ENCODE measurements at places on chromosomes 4 and X. TPM values are rescaled to one million over a fixed set of nuclear protein-coding genes. Genes with fewer than 3 reads are reported as not detected.

DNA sequence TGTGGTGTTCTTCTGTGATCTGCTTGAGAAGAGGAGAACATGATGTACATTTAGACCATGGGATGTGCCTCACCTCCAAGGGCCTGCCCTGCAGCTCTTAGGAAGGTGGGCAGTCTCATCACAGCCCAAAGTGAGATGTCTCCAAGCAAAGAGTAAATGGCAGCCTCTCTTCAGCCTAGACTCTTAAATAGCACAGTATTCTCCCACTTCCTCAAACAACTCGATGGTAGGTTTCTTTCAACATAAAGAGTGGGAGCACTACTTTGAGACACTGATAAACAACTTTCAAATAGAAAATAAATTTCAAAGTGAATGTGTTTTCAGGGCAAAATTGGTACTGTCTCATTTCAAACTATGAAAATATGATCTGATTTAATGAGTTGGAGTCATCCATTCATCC, 35.2 kb downstream of the EDNRA start:
- DNase-seq = no peak

DNA sequence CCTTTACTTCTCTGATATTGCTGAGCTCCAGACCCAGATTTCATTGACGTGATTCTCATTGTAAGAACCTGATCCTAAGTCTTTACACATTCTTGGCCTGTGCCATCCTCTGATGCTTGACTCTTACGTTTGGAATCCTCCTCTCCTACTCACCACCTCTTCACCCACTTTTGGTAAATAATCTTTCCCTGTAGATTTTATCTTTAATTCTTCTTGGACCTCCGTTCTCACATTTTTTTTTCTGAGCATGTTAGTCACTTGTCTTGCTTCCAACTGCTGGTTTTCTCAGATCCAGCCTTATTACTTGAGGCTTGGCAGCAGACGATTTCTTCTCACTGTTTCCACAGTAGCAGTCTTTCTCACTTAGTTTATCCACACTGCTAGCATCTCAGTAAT, 12.4 kb upstream of the SH3RF1 start:
- DNase-seq = no peak

DNA sequence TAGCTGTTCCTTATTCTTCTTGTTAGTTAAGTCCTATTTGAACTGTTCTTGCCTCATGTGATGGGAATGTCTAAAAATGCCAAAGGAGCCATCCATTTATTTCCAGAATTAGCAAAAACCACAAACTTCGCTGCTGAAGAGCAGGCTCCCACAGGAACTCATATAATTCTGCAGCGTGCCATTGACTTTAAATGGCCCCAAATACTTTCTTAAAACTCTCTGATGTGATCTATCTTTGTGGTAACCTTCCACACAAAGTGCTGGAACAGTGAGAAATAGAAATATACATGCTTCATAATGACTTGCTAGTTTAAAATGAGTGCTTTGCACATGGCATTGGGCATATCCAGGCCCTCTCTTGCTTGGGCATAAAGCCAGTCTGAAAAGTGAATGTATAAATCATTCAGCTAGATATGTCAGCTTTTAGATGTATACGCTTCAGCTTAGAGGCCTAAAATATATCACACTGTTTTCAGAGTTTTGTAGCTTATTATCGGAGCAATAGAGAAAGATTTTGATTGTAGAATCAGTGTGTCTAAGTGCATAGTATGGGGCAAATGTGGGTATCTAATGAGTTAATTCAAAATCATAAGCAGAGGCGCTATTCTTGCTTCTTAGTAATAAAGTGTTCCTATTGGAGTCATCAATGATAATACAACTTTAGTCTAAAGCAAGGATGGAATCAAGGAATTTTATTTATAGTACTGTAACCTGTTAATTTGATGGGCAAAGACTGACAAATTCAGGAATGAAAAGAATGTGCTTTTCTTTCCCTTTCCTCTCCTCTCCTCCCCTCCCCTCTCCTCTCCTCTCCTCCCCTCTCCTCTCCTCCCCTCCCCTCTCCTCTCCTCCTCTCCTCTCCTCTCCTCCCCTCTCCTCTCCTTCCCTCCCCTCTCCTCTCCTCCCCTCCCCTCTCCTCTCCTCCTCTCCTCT, 392.2 kb upstream of the ZFP42 start:
- DNase-seq = no peak

DNA sequence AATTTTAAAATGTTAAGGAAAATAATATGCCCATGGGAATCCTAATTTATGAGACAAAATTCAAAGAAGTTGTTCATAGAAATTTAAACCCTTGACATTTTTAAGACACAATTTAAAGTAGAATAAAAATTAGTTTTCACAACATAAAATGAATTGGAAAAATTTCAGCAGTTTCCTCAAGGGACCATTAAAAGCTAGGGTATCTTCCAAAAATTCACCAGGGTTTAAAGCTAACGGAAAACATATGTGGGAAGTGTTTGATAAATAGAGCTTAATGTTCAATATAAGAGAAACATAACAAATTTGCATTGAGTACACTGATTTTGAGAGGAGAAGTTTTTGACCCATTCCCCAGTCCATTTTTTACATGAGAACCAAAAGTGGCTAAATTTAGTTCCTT, 228.9 kb upstream of the TTC29 start:
- DNase-seq = no peak

DNA sequence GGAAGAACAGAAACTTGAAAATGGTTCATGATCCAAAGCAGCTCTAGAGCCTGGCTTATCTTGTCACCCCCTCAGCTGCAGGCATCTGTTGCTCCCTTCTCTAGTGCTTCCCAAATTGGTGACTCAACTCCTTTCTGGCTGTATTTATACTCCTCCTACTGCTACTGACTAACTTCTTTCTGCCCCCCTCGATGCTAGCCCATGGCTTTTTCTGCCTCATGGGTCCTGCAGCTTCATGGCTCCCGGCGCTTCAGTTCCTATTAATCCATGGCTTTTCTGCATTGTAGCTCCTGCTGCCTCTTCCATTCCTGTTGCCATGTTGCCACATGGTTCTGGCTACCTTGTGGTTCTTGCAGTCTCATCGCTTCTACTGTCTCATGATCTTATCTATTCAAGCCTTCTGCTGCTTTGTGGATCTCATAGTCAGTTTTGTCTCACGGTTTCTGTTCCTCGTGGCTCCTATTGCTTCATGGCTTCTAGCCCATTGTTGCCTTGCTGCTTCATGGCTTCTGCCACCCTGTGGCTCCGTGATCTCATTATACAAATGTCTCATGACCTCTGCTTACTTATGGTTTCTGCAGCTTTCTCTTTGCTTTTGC, 48.1 kb downstream of the SMC1A start:
- no peak for DNase-seq

DNA sequence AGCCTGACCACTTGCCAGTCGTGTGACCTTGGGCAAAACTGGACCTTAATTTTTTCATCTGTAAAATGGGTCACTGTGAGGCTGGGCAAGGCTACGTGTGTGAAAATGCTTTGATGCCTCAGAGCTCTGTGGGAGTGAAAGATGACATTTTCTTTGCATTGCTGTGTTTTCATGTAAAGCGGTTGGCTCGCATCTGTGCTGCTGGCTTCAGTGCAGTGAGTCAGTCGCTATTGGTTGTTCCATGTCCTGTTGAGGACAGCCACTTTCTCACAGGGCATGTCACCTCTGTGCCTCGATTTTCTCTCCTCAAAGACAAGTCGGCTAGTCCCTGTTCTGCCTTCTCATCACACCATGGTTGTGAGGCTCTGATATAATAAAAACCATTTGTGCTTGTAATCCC, 4.4 kb downstream of the MTMR1 start:
- DNase-seq = no peak

- peak; percentile 71 for DNase-seq
Observed at GRCh38 chr4:1570291-1571164, 113.6 kb downstream of the FAM53A start.

GRCh38 chrX:40068048-40068447, 29.7 kb downstream of the BCOR start:
- DNase-seq = no peak

DNA sequence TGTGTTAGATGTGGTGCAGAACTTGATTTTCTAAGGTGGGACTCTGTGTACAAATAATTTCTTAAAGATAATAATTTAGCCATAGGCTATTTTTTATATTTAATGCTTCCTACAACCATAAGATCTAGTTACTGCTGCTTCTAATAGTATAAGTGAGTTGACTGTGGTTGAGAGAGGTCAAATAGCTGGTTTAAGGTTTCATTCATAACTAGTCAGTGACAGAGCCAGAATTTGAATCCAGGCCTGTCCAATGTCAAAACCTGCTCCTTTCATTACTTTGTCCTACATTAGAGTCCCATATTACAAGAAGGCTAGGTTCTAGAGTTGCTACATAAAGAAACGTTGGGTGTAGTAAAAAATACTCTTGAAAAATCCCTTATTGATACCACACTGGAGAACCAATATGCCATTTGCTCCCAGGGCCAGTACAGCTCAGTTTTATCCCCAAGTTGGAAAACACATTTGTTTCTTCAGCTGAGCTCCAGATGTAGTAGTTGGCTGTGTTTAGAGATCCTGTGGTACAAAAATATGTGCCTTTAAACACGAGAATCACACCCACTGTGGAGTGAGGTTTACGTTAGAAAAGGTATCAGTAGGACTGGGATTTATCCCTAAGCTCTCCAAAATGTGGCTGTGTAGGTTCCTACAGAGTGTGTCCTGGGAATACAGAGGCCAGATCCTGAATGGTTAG, 84.3 kb downstream of the REPS2 start:
- DNase-seq = no peak

- no peak for DNase-seq
Observed at GRCh38 chrX:129695535-129695934, 40.8 kb upstream of the APLN start.

- DNase-seq = no peak
Observed at GRCh38 chrX:30590368-30590767, 12.8 kb upstream of the TASL start.

DNA sequence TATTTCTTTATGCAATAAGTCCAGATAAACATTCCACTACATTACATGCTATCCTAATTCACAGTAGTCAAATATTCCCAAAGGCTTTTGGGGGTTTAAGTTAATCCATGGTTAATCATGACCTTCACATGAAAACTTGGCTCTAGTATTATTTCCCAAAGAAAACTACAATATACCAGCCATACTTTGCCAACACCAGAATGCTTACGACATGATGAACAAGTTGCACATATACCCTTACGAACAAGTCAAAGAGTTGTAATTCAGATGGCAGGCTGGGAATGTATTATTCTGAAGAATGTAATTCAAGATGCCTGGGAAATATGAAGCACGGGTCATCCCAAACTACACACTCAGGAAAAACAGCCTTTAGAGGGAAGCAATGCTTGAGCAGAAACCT, 499.6 kb downstream of the PPARGC1A start:
- no peak for DNase-seq

DNA sequence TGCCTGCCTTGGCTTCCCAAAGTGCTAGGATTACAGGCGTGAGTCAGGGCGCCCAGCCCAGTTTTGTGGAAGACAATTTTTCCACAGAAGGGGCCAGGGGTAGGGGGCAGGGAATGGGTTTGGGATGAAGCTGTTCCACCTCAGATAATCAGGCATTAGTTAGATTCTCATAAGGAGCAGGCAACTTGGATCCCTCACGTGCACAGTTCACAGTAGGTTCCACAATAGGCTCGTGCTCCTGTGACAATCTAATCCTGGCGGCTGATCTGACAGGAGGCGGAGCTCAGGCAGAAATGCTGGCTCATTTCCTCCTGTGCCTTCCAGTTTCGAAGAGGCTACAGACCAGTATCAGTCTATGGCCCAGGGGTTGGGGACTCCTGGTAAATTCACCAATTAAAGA, 491.6 kb upstream of the AADAT start:
- no peak for DNase-seq

DNA sequence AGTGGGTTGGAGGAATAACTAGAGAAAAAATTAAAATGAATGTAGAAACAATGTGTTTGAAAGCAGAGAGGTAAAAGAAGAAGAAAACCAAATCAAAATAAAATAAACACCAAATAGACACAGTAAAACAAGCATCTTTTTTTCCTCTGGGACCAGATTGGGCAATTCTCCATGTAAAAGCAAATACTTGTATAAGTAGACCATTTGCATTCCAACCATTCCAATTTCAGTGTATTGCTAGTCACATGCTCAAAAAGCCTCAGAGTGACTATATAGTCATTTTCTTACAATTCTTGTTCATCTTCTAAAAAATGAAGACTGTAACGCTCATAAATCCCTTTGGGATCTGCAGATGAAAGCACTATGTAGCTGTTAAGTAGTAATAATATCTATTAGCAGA, 969.5 kb downstream of the PCDH18 start:
- DNase-seq = no peak

GRCh38 chr4:74464291-74464690, 19.4 kb downstream of the AREG start:
- no peak for DNase-seq

DNA sequence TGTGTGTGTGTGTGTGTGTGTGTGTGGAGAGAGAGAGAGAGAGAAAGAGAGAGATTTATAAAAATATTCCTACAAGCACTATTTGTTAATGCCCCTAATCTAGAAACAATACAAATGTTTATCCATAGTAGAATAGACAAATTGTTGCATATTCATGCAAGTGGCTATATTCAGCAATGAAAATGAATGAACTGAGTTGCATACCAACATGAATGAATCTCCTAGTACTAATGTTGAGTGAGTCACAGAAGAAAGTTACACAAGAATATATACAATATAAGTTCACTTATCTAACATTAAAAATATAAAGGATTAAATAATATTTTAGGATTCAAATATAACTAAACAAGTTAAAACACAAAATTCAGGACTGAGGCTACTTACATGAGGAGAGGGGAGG, 456.8 kb upstream of the AMOT start:
- DNase-seq = no peak

GRCh38 chr4:102563000-102563399, 61.8 kb downstream of the NFKB1 start:
- no peak for DNase-seq

DNA sequence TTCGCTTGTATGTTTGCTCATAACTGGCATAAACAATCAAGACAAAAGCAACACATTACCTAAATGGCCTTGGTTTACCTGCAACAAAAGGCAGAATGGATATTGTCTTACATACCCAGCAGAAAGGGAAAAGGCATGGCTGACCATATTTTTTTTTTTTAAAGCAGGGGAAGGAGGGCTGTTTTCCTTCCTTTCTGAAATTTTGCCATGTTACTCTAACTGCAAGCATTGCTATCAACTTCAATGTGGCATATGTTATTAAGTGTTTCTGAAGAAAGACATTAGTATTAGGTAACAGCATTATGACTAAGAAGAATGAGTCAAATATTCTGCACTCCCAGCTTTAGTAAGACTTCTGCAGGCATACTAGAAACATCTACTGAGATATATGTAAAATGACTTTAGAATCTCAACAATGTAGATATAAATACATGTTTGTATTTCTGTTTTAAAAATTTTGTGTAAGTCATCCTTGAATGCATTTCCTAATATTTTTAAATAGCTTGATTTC, 512.6 kb upstream of the FAM241A start:
- no peak for DNase-seq

- DNase-seq = no peak
Observed at GRCh38 chrX:101450961-101451360, 34.3 kb upstream of the ARMCX4 start.

- DNase-seq = no peak
Observed at GRCh38 chrX:40290517-40290916, 192.8 kb upstream of the BCOR start.

GRCh38 chr4:157196046-157196445, 24.5 kb upstream of the GRIA2 start:
- no peak for DNase-seq

The CYP2U1 gene
- polyA plus RNA-seq = 5.9 TPM

The C4orf54 gene
- polyA plus RNA-seq = 0.10 TPM

The PCYT1B gene
- 0.11 TPM for polyA plus RNA-seq

The ZCCHC18 gene
- 11.8 TPM for polyA plus RNA-seq

The MAGEA3 gene
- polyA plus RNA-seq = not detected

The RBM46 gene
- polyA plus RNA-seq = not detected

The BST1 gene
- 3.8 TPM for polyA plus RNA-seq

The NOA1 gene
- polyA plus RNA-seq = 8.6 TPM

The FABP2 gene
- polyA plus RNA-seq = not detected

The GAB3 gene
- 7.9 TPM for polyA plus RNA-seq
